Mucosa of gallbladder (tissue), 1 donor: ENCODE measurements at places on chromosomes 13 and 19. TPM values are rescaled to one million over a fixed set of nuclear protein-coding genes. Genes with fewer than 3 reads are reported as not detected.

DNA sequence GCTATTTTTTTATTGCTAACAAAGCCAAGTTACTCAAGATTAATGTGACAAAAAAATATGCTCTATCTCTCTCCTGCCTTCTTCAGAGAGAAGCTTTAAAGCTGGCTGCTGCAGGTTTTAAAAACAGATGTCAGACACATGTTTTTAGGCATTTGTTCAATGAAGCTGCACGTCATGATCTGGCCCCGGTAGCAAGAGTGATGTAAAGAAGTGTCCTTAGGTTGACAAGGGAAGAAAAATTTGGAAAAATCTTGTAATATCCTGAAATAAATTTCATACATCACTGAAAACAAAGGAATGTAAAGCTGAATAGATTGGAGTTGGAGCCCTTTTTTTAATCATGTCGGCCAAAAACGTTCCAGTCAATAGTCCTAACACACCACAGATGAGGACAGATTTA, 531.4 kb upstream of the NBEA start:
- no peak for DNase-seq

GRCh38 chr13:98500963-98501421, 75.9 kb downstream of the STK24 start:
- DNase-seq = no peak

Gene PLK5
- 0.89 TPM for total RNA-seq

DNA sequence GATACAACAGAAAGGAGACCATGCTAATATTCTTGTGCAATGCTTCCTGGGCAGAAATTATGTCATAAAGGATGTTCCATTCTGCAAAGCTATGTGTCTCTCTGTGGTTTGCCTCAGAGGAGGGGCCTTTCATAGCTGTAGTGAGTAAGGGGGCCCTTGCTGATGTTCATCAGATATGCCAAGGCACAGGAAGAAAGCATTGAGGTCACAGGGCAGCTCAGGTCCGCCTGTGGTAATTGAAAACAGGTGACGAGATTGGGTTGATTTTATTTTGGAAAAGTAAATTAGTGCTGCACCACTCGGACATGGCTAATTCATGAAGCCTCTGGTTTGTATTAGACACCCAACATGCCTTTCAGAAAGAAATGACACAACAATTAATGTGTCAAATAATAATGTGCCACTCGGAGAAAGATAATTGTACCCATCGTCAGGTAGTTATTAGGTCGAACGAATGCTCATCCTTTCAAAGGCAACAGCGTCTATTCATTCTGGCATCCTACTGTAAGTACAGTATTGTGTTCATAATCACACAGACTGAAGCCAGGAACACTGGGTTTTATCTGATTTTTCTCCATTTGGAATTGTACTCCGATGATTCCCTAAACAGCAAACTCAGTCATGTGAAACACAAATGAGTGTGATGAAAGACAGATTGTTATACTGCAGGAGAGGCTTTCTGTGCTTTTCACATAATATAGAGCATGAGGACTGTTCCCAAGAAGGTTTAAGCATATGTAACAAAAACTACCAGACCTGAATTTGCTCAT, 421.6 kb upstream of the KLF12 start:
- no peak for DNase-seq

DNA sequence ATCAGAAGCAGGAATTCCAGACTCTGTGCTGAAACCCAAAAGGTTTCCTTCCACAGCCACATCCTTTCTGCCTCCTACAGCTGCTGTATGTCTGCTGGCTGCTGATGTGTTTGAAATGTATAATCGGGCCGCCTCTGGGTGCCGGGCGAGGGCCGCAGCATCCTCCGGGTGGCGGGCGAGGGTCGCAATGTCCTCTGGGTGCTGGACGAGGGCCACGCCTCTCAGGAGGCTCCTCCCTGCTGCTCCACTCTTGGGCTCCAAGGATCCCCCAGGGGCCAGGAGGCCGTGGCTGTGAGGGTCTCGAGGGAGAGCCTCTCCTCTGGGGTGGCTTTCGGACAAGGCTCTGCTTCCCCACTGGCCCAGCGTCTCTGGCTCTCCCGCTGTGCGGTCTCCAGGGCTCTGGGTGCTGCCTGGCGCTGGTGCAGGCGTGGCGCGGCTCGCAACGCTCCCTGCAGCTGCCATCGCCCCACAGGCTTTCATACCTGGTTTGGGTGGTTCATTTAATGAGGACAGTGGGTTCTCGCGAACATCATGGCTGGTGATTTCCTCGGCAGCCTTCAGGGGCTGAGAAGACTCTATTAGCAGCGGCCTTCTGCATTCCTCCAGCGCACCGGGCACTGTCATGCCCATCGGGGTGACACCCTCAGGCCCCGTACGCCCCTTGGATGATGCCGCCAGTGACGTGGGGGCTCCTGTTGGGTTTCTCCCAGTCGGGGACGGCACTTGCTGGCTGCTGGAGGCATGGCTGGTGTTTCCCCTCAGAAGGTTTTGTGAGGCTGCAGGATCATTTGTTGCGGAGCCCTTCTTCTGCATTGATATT, 41.8 kb upstream of the GRTP1 start:
- no peak for DNase-seq

- DNase-seq = peak; percentile 12
Measured at GRCh38 chr13:105991622-105992277, 543.7 kb downstream of the EFNB2 start.
